Esophagus muscularis mucosa (tissue), 4 donors: ENCODE measurements at places on chromosomes 2 and 18. TPM values are rescaled to one million over a fixed set of nuclear protein-coding genes. Genes with fewer than 3 reads are reported as not detected.
A peak's percentile ranks its signal among the peaks of the same experiment; 100 is the strongest.

- H3K4me3 ChIP-seq, result no peak overlapping the region
- H3K36me3 ChIP-seq, result no peaks in the 10 kb centered on the region
- no peak for DNase-seq
- no peaks in the 10 kb centered on the region for H3K4me1 ChIP-seq
- no peak overlapping the region for H3K27ac ChIP-seq
- H3K27me3 ChIP-seq, result no peaks in the 10 kb centered on the region
Observed at GRCh38 chr18:73594749-73595148, 552.9 kb downstream of the FBXO15 start.

GRCh38 chr2:217475791-217476190 is 527.0 kb downstream of the TNS1 start:
- no peaks in the 10 kb centered on the region for H3K4me1 ChIP-seq
- no peak overlapping the region for H3K4me3 ChIP-seq
- H3K27ac ChIP-seq, result no peak overlapping the region
- DNase-seq, result peak; percentile 62
- no peaks in the 10 kb centered on the region for H3K27me3 ChIP-seq

The ZNF521 gene
- total RNA-seq, result 17.4 TPM

DNA sequence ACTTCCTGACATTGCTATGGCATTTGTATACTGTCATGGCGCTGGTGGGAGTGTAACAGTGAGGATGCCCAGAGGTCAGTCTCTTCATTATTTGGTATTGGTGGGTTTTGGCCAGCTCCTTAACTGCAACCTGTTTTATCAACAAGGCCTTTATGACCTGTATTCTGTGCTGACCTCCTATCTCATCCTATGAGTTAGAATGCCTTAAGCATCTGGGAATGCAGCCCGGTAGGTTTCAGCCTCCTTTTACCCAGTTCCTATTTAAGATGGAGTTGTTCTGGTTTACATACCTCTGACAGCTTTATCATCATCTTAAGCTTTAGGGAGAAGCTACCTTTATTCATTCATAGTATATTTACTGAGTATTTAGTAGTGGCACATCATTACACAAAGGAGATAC is 103.8 kb downstream of the RAPGEF4 start:
- H3K27me3 ChIP-seq, result no peaks in the 10 kb centered on the region
- peaks cover 6% of the 10 kb centered on the region for H3K4me1 ChIP-seq
- no peak overlapping the region for H3K27ac ChIP-seq
- no peak overlapping the region for H3K4me3 ChIP-seq
- no peaks in the 10 kb centered on the region for H3K36me3 ChIP-seq
- DNase-seq, result no peak

The INHA gene
- total RNA-seq, result 0.45 TPM

DNA sequence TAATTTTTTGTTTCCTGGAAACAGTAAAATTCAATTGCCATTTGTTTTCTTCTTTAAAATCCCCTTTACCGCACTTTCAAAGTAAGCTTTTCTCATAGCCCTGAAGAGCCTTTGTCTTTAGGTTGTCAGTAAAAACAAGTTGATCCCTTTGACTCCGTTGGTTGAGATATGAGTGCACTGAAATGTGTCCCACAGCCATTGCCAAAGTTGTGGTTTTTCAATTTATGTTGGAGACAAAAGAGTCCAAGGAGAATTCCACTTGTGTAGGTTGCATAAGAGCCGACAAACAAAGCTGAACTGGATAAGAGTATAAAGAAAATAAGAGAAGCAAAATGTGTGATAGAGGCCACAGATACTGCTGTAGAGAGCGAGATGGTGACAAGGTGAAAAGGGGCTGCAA is 26.1 kb upstream of the HNMT start:
- no peaks in the 10 kb centered on the region for H3K36me3 ChIP-seq
- H3K27ac ChIP-seq, result no peak overlapping the region
- no peak for DNase-seq
- H3K27me3 ChIP-seq, result no peaks in the 10 kb centered on the region

DNA sequence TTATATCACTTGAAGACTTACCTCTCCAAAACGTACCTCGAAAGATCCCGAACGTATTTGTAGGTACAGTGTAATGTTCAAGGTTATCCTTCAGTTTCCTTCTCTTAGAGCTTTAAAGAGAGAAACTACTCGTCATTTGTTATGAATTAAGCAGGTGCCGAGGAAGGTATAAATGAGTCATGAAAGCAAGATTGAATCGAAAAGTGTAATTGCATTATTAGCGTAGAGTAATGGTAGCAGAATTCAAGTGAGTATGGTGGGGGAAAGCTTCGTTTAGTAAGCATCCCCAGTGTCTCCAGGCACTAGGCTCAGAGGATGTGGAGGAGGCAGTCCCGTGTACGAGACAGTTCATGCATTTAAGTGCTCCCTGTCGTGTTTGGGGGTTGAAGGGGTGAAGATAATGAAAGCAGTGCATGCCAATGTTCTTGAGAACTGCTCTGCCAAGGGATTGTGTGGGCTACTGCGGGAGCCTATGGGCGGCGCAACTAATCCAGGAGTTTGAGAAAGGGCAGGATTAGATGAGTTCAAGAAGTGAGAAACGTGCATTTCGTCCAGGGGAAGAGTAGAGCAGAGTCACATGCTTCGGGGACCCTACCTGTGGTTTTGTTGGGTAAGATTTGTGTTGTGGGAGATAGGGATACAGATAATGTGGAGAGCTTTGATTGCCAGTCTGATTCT is 858 bp downstream of the POLR1B start:
- H3K4me1 ChIP-seq, result peaks cover 20% of the 10 kb centered on the region
- no peak overlapping the region for H3K27ac ChIP-seq
- no peaks in the 10 kb centered on the region for H3K27me3 ChIP-seq
- H3K4me3 ChIP-seq, result peak overlapping the region; percentile 99
- H3K36me3 ChIP-seq, result peaks cover 10% of the 10 kb centered on the region
- no peak for DNase-seq

GRCh38 chr2:111072220-111072871 is 48.4 kb upstream of the BCL2L11 start:
- no peak overlapping the region for H3K4me3 ChIP-seq
- H3K4me1 ChIP-seq, result peaks cover 8% of the 10 kb centered on the region
- no peak for DNase-seq
- no peaks in the 10 kb centered on the region for H3K27me3 ChIP-seq
- H3K36me3 ChIP-seq, result no peaks in the 10 kb centered on the region
